ENCODE measurements at places on chromosomes 4 and X. TPM values are rescaled to one million over a fixed set of nuclear protein-coding genes. Genes with fewer than 3 reads are reported as not detected.

Gene CLDN2
- not detected for total RNA-seq

Gene GRXCR1
- not detected for total RNA-seq

DNA sequence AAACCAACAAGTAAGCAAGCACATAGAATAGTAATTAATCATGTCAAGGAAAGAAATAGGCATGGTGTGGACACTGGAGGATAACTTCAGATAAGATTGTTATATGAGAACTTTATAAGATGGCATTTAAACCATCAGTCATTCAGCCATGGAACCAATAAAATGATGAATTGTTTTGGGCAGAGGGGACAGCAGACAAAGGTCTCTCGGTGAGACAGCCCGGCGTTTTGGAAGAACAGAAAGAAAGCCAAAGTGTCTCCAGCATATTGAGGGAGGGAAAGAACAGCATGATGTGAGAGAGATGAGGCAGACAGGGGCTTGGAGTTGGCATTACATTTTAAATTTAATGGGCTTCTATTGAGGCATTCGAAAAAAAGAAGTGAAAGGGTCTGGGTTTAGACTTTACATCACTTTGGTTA lies 883 bp upstream of the PPM1K start:
- no peak for DNase-seq

DNA sequence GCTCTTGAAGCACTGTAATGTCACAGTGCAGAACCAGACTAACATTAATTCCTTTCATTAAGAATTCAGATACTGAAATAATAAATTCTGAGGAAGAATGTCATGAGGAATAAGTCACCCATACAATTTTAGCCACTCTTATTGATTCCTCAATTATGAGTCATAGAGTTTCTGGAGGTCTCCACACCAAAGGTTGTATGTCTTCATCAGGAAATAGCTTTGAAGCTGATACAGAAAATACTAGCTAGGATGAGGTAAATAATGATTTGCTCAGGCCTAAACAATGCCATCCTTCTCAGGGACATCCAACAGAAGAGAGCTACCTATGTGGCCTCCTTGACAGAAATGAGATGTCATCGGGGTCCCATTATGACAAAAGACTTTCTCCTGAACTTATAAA lies 238.8 kb downstream of the OR13H1 start:
- no peak for DNase-seq

- no peak for DNase-seq
Measured at GRCh38 chr4:73152893-73153292, 83.4 kb upstream of the COX18 start.

DNA sequence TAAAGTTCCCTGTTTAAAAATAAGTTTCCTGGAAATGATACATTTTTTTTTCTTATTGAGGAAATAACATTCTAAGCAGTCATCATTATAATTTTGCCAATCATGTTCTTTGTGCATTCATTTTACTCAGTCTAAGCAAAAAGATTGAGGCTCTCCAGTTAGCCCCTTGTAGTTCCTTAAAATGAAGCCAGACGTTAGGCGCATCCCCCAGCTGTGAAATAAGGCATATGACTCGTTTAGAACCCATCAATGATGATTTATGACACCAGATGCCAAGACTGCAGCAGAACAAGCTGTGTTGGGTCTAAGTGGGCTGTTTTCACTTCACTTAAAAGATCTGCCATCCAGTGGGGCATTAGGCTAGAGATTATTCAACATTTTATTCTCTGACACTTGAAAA lies 17.0 kb downstream of the PDGFC start:
- no peak for DNase-seq

DNA sequence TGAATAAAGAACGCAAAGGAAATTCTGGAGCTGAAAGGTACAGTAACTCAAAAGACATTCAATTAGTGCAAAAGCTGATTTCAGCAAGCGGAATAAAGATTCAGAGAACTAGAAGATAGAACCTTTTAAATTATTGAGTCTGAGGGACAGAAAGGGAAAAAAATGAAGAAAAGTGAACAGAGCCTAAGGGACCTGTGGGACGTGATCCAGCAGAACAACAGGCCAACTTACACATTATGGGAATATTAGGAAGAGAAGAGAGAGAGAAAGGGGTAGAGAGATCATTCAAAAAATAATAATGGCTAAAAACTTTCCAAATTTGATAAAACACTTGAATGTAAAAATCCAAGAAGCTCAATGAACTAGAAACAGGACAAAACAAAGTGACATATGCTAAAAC lies 17.5 kb upstream of the GPRASP2 start:
- DNase-seq = no peak

DNA sequence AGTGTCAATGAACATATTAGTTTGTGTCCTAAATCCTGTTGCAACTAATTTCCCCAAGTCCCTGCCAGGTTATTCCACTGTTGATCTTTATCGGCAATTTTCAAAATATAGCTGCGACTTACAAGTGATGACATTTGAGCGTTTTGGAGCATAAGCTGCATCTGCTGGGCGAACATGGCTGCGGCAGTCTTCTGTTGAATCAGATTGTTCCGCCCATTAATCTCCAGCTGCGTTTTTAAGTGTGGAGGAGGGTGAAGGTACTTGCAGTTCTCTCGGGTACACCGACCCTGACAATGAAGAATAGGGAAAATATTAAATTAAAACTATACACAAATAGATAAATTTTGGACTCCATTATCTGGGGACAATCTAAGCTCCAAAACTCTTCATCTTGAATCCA lies 82.7 kb downstream of the MBNL3 start:
- no peak for DNase-seq

GRCh38 chr4:98318521-98318920 lies 57.3 kb downstream of the RAP1GDS1 start:
- DNase-seq = no peak

DNA sequence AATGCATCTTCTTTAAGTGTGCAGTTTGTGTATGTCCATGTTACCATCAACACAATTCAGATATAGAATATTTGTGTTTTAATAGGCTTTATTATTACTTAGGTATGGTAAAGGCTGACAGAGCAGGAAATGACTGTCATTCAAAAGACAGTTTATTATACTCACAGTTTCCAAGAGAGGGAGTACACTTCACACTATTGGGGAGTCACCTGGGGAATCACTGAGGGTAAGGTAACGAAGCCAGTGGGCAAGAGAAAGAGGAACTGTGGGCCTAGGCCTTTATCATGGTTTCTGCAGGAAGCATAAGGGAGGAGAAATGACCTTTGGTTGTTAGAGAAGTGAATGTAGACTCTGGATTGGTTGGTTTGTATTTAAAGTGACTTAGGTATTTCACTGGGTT lies 235.1 kb upstream of the HCCS start:
- no peak for DNase-seq

DNA sequence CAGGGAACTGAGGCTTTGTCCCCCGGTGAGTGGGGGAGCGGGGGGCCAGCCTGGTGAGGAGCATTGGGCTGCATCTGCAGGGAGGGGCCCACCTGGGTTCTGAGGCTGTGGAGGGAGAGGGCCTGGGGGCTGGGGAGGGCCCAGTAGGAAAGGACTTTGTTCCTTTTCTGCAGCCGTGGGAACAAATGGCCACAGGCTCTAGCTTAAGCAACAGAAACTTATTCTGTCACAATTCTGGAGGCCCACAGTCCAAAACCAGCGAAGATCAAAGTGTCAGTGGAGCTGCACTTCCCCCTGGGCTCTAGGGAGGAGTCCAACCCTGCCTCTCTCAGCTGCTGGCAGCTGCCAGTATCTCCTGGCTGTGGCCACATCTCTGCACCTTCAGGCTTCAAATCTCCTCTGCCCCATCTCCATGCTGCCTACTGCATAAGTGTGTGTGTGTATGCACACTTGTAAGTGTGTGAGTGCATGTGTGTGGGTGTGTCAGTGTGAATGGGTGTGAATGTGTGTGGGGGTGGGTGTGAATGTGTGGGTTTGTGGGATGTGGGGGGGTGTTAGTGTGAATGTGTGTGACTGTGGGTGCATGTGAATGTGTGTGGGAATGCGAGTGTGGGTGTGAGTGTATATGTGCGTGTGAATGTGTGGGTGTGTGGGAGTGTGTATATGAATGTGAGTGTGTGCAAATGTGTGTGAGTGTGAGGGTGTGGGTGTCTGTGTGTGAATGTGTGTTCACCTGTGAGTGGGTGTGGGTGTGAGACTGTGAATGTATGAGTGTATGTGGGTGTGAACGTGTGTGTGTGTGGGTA lies 204.5 kb upstream of the PSAPL1 start:
- DNase-seq = no peak
